Stimulated activated CD8-positive, alpha-beta memory T cell treated with anti-CD3 and anti-CD28 coated beads, Interleukin-15, amount 100 ng/mL, for 4 hours (primary cell): ENCODE measurements at places on chromosomes 2 and 18.

DNA sequence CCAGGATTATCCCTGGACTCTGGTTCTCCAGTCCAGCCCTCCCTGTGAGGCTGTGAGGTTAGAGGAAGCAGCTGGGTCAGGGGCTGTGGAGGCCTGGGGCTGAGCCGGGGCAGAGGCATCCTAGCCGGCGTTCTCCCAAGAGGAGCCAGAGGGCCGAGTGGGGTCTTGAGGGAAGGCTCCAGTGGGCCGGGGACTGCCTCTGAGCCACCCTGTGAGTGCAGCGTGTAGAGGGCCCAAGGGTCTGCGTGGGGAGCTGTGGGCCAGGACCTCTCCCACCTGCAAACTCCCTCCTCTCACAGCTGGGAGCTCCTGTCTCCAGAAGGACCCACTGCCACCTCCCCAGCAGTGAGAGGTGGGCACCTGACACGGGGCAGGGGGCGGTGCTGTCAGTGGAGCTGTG is 41.0 kb downstream of the GLI2 start:
- no peak for DNase-seq

- no peak for DNase-seq
Observed at GRCh38 chr2:75466708-75467311, 93.9 kb downstream of the EVA1A start.

GRCh38 chr2:169095621-169096105 is 26.3 kb downstream of the DHRS9 start:
- DNase-seq = no peak

DNA sequence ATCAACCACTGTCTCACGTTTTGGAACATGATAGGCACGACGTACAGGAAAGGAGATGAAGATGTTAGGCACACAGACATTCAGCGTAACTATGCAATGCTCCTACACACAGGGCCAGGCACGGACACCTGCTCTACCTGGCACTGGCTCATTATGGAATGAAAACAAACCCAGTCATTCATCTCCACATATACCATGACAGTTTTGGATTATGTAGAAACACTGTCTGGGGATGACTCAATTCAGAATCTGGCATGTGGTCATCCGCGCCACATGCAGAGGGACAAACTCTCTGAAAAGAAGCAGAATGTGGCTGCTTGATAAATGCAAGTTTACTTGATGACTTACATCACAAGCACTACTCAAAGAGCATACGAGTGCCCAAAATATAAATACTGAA is 29.5 kb upstream of the NFU1 start:
- no peak for DNase-seq

GRCh38 chr18:26304511-26304910 is 78.3 kb downstream of the TAF4B start:
- no peak for DNase-seq

- DNase-seq = no peak
Observed at GRCh38 chr18:60246606-60247005, 126.0 kb downstream of the MC4R start.

DNA sequence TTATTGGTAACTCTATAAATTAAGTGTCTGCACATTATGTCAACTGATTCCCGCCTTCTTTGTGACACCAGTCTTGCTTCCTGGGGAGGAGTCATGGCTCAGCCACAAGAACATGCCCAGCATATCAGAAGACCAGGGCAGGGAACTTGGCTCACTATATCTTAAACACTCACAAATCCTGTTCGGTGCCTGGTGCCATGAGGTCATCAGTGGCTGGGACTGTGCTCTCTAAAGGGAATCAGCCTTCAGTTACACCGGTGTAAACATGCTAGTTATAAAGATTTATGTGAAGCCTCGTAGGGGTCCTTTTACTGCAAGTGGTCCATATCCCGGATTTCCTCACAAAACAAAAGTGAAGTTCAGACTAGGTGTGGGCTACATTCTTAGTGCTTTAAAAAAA is 73.1 kb upstream of the ZNF521 start:
- no peak for DNase-seq
